C1 segment of cervical spinal cord (tissue), 14 donors: ENCODE measurements at places on chromosomes 2 and 18.

GRCh38 chr2:183963609-183964008 lies 634.7 kb upstream of the ZNF804A start:
- no peak for DNase-seq

DNA sequence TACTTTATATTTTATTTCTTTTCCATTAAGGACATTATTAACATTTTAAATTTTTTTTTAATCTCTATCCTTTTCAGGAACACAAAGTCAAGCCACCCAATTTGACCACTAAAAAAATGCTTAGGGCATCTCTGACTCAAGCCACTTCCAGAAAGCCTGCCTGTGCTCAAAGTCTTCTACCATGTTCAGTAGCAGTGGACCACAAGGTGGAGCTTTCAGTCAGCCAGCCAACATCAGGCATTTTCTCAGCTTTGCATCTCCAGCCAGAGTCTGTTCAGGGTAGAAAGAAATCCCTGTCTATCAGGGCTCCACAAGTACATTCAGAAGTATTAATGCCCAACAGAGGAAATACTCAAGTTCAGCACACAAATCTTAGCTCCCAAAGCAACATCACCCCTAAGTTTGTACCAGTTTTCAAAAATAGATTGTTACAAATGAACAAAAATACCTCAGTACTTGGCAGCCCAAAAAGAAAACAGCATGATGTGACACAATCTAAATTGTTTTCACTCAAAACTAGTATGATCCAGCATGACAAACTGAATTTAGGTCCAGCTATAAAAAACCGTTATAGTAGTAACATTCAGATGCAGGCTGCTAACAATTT lies 37.6 kb downstream of the C18orf63 start:
- DNase-seq, result peak; percentile 39

DNA sequence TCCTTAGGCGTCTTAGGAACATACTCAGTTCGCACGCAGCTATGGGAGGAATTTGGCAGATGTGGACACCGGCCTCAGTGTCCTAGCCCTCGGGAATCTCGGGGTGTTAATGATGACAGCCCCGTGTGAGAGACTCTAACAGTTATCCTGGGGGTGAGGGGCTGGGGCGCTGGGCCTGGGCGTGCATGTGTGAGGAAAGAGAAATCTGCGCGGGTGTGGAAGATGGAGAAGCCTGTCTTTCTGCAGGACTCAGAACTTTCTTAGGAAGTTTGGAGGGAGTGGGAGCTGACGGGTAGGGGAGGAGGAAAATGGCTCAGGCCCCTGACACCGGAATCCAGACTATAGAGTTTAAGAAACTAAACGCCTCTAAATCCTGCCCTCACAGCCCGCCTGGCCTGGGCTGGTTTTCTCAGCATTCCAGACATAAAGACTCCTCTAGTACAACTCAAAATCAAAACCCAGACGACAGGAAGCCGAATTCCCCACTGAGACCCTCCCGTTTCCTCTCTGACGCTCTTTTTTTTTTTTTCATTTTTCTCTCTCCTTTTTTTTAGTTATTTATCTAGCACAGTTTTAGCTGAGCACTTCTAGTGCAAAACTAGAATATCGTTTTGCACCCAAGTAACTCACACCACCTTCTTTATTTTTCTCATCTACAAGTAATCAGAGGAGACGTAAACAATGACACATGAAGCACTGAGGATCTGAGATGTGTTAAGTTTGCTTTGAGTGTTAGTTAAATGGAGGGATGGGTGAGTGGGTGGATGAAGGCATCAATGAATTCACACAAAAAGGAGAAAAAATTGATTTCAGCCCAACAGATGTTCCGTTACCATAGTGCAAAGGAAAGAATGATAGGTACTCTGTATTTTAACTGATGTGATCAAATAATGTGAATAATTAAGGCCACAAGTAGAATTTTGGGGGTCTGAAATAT lies 1.2 kb upstream of the HAAO start:
- no peak for DNase-seq

- no peak for DNase-seq
These were observed 165.1 kb upstream of the NDUFV2 start for GRCh38 chr18:8937160-8938094.

DNA sequence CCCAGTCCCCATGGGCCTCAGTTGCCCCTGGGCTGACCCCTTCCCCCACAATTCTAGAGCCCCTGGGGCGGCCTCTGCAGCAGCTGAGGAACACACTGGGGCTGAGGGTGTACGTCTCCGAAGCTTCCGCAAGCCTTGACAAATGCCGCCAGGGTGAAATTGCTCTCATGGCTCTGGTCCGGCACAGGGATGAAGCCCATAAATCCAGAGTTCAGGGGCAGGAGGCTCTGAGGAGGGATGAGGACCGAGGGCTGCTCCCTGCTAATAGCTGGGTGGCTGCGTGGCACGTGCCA lies 27.1 kb upstream of the OTOS start:
- DNase-seq, result no peak

DNA sequence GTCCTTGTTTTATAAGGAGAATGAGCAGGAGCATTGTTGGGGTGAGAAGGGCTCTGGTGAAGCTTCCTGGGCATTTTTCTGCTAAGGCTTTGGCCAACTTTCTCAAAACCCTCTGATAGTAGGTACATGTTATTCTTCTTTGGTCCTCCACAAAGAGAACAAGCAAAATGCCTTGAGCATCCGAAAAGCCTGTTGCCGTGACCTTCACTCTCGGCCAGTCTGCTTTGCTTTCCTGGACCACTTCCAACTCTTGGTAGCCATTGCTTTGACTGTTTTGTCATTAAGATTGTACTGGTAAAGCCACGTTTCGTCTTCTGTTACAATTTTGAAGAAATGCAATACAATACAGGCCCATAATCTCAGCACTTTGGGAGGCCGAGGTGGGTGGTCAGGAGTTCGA lies 27.4 kb upstream of the ALLC start:
- DNase-seq, result no peak
